ENCODE measurements at places on chromosomes 3 and 15.
A peak's percentile ranks its signal among the peaks of the same experiment; 100 is the strongest.

DNA sequence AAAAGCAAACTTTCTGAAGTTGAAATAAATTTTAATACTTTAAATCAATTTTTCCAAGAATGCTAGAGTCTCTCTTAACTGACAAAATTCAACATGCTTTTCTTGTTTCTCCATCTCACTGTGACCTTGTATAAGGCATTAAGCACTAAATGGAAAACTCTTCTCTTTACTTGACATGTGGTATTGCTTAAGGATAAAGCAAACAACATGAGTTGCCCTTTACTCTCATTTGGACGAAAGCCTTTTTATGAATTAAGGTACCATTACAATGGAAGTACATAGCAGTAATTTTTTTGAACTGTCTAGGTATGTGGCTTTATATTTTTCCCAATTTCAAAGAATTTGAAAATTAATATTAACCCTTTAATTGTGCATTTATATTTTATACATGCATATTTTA is 1.4 kb downstream of the STRIT1 start:
- DNase-seq = no peak

DNA sequence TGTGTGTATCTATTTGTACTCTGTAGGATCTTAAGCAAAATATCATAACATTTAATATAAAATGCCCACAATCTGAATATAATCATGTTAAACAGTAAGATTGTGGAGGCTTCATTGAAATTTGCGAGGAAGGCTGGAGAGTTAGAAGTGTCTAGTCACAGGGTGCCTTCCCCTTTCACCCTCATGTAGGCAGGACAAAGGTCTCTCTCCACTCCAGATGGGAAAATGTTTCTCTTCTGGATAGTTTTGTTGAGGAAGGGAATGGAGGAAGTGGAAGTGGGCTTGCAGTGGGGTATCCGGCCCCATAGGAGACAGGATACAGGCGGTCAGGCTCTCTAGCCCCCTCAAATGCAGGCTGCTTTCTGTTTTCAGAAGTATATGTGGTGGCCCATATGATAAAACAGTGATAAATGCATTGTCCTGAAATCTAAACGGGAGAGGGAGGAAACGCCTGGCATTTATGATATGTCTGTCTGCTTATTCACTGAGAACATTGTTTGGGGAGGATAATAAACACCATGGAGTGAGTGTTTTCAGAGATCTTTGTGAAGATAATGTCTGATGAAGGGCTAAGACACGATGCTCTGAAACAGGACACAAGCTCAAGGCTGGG is 13.3 kb upstream of the MYZAP start:
- DNase-seq = no peak

DNA sequence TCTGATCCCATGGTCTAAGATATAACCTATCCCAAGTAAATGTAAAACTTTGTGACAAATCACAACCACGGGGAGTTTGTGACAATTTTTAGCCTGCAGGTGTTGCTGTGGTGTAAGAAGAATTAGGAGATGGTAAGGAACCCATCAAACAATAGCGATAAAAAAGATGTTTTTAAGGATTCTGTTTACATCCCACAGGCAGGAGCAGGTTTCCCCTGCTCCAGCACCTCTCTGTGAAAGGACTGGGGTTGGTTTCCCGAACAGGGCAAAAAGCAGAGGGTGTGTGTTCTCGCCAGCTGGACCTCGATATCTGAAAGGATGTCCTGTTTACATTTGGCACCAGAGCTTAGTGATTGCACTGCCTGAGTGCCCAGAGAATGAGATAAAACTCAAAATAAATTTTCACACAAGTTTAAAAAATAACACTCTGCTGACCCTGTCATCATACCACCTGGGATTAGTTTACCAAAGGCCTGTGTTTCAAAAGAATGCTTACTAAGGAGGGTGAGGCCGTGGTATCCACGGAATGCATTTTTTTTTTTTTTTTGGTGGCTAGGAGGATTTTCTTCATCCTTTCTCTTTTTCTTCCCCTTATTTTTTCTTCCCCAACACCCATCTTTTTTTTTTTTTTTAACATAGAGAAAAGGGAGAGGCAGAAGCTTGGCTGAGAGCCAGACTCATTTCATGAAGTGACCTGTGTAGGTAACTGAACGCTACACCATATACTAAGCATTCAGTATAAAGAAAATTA is 151.8 kb upstream of the DPH6 start:
- peak; percentile 42 for DNase-seq

DNA sequence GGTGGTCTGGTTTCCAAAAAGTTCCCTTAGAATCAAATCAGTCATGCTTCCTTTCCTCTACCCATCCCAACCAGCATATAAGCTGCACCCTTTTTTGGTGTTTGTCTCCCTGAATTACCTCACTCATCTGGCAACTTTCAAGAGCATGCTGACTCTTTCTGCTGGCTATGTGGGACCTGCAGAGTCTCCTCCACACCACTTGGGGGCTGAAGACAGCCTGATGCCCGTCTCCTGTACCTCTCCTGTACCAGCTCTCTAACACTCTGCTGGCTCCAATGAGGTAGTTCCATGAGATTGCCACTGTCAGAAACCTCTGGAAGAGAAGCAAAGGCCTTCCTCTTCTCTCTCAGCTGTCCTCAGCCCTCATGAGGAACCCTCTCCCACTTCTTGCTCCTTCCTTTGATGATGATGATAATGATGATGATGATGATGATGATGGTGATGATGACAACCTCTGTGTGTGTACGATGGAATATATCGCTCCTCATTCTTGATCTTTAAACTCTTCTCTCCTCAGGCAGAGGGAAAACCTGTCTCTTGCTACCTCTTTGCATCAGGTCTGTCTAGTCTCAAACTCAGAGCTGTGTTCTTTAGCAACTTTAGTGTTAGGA is 257.5 kb downstream of the ZNF621 start:
- no peak for DNase-seq

DNA sequence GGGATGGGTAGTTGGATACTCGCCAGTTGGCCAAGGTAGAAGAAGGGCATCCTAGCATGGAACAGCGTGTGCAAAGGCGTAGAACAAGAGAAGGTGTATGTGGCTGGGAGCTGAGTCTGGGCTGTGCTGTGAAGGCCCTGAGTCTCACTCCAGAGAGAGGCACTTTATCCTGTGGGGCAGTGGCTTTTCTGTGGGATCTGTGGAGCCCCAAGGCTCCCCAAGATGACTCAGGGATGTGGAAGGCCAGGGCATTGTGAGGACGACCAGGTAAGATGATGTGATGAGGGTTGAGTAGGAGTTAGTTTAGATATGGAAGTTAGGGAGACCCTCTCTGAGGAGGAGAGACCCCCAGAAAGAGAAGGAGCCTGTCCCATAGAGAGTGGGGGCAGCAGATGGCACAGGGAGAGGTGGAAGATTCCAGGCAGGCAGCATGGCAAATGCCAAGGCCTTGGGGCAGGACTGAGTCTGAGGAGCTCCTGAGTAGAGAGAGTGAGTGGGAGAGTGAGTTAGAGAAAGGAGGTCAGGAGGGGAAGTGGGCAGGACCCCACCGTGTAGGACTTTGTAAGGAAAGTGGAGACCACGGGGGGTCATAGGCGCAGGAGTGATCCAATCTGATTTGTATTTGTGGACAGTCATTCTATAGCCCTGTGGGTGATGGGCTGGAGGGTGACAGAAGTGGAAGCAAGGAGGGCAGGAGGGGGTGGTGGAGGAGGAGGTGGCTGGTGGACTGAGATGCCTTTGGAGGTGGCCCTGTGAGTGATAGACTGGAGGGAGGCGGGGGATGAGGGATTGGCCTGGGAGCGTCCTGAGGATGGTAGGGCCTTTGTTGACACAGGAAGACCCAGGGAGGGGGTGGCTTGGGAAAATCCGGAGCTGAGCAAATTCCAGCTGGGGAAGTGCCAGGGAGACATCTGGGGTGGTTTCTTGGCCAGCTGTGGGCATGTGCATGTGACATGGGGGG is 50.3 kb downstream of the FBLN2 start:
- peak; percentile 50 for DNase-seq

- DNase-seq = no peak
Measured at GRCh38 chr3:150763841-150764483, 993 bp upstream of the SIAH2 start.

DNA sequence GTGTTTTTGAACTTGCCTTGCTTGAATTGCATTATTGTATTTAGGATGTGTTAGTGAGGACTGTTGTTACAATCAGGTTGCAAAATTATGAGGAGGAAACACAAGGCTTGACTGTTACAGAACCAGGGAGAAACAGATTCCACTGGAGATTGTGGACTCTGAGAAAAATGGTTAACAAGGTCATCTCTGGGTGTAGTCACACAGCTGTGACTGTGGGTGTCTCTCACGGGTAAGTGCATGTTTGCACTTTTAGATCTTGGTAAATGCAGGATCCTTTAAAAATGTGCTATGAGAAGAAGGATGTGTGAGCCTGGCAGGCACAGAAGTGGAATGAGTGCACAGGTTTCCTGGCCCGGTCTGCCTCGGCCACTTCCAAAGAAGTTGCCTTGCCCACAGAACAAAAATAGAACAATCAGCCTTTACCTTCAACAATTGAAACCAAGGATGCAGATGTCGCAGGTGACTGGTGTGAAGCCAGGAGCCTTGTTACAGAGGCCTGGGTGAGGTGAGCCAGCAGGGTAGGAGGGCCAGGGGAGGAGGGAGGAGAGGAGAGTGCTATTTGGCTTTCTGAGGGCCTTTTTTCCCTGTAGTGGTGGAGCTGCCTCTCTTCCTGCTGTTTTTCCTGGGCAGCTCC is 68.0 kb downstream of the ABHD5 start:
- no peak for DNase-seq

DNA sequence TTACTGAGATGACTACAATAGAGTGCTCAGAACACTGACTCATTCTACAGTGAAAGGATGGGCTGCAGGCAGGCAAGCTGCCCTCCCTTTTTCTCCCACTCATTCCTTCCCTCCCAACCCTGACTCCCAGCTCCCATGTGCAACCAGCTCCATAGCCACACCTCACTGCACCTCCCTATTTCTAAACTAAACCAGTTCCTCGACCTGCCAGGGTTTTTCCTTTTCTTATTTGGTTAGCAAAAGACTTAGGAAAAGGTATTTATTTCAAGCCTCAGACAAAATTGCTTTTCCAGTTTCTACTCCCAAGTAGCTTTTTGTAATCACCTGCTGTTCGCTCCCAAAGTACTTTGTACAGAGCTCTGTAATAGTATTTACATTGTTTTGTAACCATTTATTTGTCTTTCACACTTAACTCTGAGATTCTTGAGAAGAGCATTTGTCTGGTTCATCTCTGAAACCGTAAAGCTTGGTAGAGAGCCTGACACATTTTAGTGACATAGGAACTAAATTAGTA is 2.2 kb downstream of the AADAC start:
- DNase-seq = peak; percentile 78

DNA sequence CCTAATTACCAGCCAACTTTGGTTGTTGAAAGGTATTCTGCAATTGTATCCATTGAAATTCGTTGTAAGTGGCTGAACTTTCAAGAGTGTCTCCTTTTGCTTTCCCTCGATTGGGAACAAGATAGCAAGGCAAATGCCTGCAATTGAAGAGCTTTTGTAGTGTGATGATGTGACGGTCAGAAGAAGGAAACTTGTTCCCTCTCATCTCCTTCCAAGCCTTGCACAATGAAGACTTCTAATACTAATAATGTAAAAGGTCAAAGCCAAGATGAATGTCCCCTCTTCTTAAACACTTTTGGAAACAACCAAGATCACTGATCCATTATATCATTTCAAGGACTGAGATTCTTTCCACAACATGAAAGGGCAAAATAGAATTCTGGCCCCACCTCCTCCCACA is 101.9 kb upstream of the LMCD1 start:
- DNase-seq = no peak

- DNase-seq = no peak
Measured at GRCh38 chr3:104596054-104596453, 770.7 kb upstream of the ALCAM start.

GRCh38 chr15:34815836-34816235 is 20.5 kb upstream of the ACTC1 start:
- DNase-seq = no peak

GRCh38 chr3:151753846-151754245 is 20.1 kb downstream of the AADACL2 start:
- peak; percentile 10 for DNase-seq

DNA sequence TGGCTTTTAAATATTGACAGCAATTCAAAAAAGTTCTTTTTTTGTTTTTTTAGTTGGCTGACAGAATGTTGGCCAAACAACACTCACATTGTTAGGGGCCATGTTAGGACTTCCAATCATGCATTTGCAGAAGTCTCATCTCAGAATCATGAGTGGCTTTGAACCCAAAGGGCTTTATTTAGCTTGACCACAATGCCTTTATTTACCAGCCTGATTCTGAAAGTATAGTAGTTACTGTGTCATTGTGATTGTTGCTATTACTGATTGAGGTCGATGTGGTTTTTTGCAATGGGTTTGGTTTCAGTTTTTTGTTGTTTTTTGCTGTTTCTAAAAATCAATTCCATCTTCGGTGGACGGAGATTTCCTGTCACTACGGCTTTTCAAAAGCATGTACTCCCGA is 7.2 kb downstream of the GLDN start:
- no peak for DNase-seq

- DNase-seq = no peak
Measured at GRCh38 chr15:83014205-83014653, 2.8 kb upstream of the C15orf40 start.

- no peak for DNase-seq
Measured at GRCh38 chr15:69505956-69506556, 53.4 kb downstream of the RPLP1 start.

GRCh38 chr3:195183071-195183776 is 87.7 kb downstream of the XXYLT1 start:
- no peak for DNase-seq

DNA sequence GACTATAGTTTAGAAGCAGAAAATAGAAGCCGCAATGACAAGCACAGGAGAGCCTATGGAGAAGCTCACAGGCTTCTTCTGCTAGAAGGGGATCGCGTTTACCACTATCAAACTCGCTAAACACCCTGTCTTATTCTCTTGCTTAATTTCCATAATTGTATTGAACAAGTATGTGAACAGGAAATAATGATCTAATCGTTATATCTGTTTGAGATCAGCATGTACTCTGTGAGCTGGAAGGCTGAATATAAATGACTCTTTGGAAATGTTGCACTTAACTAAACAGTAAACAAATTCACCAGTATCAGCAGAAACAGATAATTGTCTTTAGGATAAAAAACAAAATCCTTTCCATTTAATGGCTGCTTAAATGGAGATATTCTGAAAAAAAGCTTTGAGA is 15.0 kb downstream of the NEK10 start:
- DNase-seq = no peak

DNA sequence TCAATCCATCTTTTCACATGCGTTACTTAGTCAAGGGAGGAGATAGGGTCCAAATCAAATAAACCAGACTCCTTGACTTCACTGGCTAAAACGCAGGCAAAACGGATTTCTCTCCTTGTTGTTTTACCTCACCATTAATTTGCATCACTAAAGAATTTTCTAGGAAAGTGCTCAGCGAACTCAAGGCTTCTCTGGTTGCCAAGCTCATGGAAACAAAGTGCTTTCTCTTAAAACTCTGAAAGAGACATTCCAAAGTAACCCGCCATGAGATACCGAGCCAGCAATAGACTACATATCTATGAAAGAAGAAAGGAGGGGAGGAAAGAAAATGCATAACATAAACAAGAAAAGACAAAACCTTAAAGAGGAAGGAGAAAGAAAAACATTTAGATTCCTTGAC is 211.7 kb upstream of the WNT5A start:
- DNase-seq = no peak

- no peak for DNase-seq
Measured at GRCh38 chr3:20173844-20174410, 12.1 kb downstream of the SGO1 start.

Measured in kidney epithelial cell (primary cell).